ENCODE measurements at places on chromosomes 7 and 10. TPM values are rescaled to one million over a fixed set of nuclear protein-coding genes. Genes with fewer than 3 reads are reported as not detected.

Gene C10orf67
- not detected for total RNA-seq

Gene PTN
- total RNA-seq: not detected

Gene SSC4D
- 1.1 TPM for total RNA-seq

Gene HIP1
- 22.1 TPM for total RNA-seq

Gene HPS1
- total RNA-seq: 64.3 TPM

Gene LRRC18
- not detected for total RNA-seq

Gene FAM204A
- 79.5 TPM for total RNA-seq

Gene GAD2
- not detected for total RNA-seq

Gene NUTM2E
- total RNA-seq: 0.15 TPM

Gene CYP26C1
- 0.07 TPM for total RNA-seq

DNA sequence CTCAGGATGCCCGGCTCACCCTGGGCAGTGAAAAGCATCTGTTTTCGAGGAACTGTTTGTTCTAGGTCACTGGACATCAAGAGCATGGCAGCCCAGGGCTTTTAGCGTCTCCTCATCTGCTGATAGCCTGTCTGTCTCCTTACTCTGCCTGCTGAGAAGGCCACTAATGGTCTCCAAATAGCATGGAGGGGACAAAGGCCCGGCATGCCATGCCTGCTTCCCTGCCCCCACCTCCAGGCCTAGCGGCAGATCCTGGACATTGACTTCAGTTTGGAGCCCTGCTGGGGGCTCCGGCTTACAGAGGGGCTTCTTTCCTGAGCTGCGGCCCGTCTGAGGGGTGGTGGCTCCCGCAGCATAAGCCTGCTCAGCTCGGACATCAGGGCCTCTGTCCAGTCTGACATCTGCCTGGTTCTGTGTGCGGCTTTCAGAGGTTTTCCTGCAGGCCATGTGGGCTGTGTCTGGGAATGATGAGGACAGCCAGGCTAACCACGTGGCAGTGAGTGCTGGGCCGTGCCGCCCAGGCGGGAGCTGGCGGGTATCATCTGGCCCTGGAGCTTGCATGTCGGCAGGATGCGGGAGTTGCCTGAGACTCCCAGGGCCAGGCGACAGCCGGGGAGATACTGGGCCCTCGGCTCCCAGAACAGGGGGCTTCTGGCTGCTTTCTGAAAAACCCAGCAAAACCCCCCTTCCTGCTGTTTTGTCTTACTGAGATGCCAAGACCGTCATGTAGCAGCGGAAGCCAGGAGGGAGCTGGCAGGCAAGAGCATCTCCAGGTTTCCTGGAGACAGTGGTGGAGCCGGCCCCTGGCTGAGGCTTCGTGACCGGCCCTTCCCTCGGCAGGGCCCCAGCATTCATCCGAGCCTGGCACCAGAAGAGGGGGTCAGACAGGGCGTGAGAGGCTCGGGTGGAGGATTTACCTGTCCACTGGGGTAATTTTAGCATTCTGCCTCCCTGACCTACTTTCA, 9.2 kb downstream of the PFKFB3 start:
- H3K27me3 ChIP-seq: no peaks in the 10 kb centered on the region
- no peak overlapping the region for H3K4me3 ChIP-seq
- H3K4me1 ChIP-seq: no peaks in the 10 kb centered on the region
- DNase-seq: no peak
- H3K27ac ChIP-seq: no peak overlapping the region

GRCh38 chr10:119658274-119658673, 7.1 kb downstream of the BAG3 start:
- no peaks in the 10 kb centered on the region for H3K27me3 ChIP-seq
- peak overlapping the region; percentile 12 for H3K4me3 ChIP-seq
- H3K27ac ChIP-seq: peak overlapping the region; percentile 79
- H3K4me1 ChIP-seq: peaks cover 83% of the 10 kb centered on the region

- H3K4me1 ChIP-seq: no peaks in the 10 kb centered on the region
- H3K27ac ChIP-seq: no peak overlapping the region
- no peaks in the 10 kb centered on the region for H3K27me3 ChIP-seq
- H3K4me3 ChIP-seq: no peak overlapping the region
- H3K36me3 ChIP-seq: no peaks in the 10 kb centered on the region
Measured at GRCh38 chr10:87560495-87561129, 55.9 kb downstream of the MINPP1 start.

DNA sequence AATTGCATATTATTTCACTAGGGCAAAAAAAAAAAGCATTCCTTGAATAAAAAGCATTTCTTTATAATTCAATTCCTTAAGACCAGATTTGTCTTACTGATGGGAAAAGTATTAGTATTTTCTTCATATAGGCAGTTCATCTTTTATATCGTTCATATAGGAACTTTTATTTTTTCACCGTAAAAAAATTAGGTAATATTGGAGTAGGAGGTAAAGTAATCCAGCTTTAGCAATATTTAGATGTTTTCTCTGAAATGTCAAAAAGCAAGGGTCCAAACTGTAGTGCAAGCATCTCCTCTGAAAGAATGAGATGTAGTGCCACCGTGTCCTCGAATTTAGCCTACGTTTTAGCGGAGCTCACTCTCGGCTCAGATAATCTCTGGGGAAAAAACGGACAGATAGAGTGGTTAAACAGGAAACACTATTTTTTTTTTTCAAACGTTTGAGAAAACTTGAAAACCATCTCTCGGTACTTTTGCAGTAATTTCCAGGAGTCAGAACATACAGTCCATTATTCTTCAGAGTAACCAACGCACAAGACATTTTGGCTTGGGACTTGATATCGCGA, 5.5 kb upstream of the SPAG6 start:
- peaks cover 11% of the 10 kb centered on the region for H3K27me3 ChIP-seq
- H3K27ac ChIP-seq: peak overlapping the region; percentile 89
- DNase-seq: no peak
- no peaks in the 10 kb centered on the region for H3K36me3 ChIP-seq
- peak overlapping the region; percentile 57 for H3K4me3 ChIP-seq

DNA sequence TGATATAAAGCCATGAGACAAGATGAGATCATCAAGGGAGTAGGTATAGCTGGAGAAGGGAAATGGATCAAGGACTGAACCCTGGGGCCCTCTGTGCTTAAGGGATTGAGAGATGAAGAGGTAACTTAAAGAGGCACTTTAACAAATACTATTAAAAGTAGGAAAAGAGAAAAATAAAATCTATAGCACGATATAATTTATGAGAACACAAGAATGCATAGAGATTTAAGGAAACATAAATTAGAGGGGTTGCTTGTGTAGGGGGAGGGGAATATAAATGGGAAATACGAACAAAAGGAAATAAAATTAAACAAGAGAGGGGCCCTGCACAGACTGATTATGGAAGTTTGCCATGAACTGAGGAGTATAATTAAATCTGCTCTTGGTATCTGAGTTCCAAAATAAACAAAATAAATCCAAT, 15.6 kb upstream of the LRRC17 start:
- H3K27ac ChIP-seq: no peak overlapping the region
- no peak overlapping the region for H3K4me3 ChIP-seq
- no peak for DNase-seq
- H3K27me3 ChIP-seq: no peaks in the 10 kb centered on the region

- DNase-seq: no peak
- H3K27me3 ChIP-seq: no peaks in the 10 kb centered on the region
- H3K4me1 ChIP-seq: no peaks in the 10 kb centered on the region
- no peak overlapping the region for H3K27ac ChIP-seq
- no peak overlapping the region for H3K4me3 ChIP-seq
Measured at GRCh38 chr10:95341716-95342130, 50.9 kb upstream of the PDLIM1 start.

- no peak overlapping the region for H3K27ac ChIP-seq
- no peak for DNase-seq
- no peaks in the 10 kb centered on the region for H3K27me3 ChIP-seq
- H3K36me3 ChIP-seq: no peaks in the 10 kb centered on the region
- H3K4me3 ChIP-seq: no peak overlapping the region
- H3K4me1 ChIP-seq: peaks cover 10% of the 10 kb centered on the region
Measured at GRCh38 chr7:143434660-143435059, 8.6 kb upstream of the TAS2R60 start.

GRCh38 chr7:81008901-81009300, 90.0 kb upstream of the SEMA3C start:
- no peaks in the 10 kb centered on the region for H3K36me3 ChIP-seq
- no peaks in the 10 kb centered on the region for H3K27me3 ChIP-seq
- H3K27ac ChIP-seq: no peak overlapping the region

DNA sequence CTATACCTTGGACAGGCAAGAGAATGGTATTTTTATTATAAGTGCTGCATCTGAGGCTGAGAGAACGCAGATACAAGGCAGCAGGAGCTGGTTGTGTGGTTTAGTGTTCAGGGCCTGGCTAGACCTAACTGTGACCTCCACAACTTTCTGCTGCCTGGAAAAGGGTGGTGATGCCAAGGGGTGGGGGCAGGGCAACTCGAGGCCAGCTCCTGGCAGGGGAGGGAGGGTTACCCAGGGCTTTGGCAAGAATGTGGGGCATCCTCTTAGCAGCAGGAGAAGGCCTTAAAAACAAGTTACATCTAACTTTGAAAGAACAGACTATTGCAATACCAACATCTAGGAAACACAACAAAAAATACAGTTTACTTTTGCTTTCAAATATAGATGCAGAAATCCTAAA, 13.0 kb downstream of the MXI1 start:
- no peak overlapping the region for H3K27ac ChIP-seq
- H3K36me3 ChIP-seq: no peaks in the 10 kb centered on the region
- no peak for DNase-seq
- H3K27me3 ChIP-seq: no peaks in the 10 kb centered on the region

- H3K4me3 ChIP-seq: no peak overlapping the region
- peaks cover 10% of the 10 kb centered on the region for H3K27me3 ChIP-seq
- H3K4me1 ChIP-seq: no peaks in the 10 kb centered on the region
Measured at GRCh38 chr7:33900501-33900900, 4.8 kb upstream of the BMPER start.

DNA sequence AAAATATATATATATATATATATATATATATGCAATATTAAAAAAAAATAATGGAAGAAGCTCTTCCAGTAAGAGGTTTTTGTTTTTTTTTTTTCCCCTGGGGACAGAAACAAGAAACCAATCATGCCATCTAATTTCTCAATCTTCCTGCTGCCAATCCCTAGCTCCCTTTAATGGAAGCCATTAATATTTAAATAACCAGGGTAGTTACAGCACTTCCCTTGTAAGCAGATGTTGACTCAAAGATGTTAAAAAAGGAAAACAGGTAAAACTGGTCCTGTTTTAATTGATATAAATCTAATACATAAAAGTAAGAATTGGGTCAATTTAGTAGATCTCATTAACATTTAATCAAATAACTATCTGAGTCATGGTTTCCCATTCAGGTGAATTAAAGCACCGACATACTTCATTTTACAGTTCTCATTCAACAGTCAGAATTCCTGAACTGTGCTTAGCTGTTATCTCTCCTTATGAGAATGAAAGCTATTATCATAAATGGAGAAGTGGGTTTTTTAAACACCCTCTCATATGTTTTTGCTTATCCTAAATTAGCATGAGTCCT, 22.6 kb downstream of the CPVL start:
- H3K27ac ChIP-seq: no peak overlapping the region
- H3K4me3 ChIP-seq: no peak overlapping the region
- H3K36me3 ChIP-seq: no peaks in the 10 kb centered on the region

DNA sequence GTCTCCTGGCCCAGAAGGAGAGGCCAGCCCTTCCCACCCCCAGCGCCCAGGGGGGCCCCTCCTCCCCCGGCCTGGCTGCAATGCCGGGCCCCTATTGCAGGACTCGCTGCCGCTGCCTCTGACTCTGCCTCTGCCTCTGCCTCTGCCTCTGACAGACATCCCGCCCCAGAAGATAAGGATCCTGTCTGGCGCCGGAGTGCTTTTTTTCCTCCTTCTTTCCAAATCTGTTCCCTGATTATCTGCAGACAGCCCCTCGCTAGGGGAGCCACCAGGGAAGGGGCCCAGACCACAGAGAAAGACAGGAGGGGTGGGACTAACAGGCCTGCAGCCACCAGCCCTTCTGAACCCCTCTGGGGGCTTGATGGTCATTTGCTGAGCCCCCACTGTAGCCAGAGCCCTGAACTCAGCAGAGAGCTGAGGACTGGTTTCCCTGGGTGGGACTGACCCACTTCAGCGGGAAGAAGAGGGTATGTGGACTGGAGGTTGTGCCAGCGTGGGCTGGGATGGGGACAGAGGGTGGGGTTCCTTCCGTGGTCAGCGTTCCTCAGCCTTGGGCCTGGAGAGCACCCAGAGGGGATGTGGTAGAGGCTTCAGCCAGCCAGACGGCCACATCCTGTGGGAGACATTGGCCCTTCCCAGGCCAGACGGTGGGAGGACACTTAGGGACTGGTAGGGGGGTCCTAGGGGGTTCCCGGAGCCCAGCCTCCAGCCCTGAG, 22.8 kb downstream of the UNC5B start:
- H3K36me3 ChIP-seq: no peaks in the 10 kb centered on the region
- DNase-seq: no peak
- no peaks in the 10 kb centered on the region for H3K27me3 ChIP-seq
- H3K27ac ChIP-seq: no peak overlapping the region
- H3K4me1 ChIP-seq: no peaks in the 10 kb centered on the region

DNA sequence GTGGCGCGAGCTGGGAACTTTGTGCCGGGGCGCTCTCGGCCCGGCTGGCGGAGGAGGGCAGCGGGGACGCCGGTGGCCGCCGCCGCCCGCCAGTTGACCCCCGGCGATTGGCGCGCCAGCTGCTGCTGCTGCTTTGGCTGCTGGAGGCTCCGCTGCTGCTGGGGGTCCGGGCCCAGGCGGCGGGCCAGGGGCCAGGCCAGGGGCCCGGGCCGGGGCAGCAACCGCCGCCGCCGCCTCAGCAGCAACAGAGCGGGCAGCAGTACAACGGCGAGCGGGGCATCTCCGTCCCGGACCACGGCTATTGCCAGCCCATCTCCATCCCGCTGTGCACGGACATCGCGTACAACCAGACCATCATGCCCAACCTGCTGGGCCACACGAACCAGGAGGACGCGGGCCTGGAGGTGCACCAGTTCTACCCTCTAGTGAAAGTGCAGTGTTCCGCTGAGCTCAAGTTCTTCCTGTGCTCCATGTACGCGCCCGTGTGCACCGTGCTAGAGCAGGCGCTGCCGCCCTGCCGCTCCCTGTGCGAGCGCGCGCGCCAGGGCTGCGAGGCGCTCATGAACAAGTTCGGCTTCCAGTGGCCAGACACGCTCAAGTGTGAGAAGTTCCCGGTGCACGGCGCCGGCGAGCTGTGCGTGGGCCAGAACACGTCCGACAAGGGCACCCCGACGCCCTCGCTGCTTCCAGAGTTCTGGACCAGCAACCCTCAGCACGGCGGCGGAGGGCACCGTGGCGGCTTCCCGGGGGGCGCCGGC, 870 bp downstream of the FZD1 start:
- peaks cover 15% of the 10 kb centered on the region for H3K4me1 ChIP-seq
- H3K4me3 ChIP-seq: peak overlapping the region; percentile 69
- H3K27me3 ChIP-seq: peaks cover 25% of the 10 kb centered on the region
- no peak for DNase-seq
- peak overlapping the region; percentile 83 for H3K27ac ChIP-seq
